ENCODE measurements at places on chromosomes 5 and 9.

- DNase-seq = no peak
Observed at GRCh38 chr9:32360983-32361673, 23.3 kb upstream of the ACO1 start.

DNA sequence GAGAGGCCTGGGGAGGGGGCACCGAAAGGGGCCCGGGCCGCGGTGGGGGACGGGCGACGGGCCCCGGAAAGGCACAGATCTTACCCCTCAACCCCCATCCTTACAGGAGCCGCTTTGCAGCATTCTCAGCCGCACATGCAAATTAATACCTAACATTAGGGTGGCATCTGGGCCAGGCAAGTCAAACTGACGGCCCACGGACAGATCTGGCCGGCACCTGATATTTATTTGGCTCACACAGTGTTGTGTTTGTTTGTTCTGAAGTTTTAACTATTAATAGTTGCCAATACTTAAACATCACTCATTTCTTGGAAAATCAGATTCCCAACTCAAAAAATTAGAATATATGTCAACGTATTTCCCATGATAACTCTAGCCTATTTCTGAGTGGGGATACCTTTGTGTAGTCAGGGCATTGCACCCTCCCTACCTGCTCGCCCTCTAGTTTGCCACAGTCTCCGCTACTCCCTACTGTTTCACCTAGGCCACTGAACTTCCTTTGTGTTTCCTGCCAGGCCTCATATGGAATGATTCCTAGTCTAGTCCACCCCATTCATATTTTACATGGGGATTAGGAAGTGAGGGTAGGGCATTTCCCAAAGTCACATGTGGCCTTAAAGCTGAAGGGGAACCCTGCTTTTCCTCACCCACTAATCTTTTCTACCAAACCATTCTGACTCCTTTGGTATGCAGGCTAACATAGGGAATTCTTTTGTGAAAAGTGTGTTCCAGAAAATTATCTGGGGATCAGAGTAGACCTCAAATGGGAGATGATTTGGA lies 71.9 kb upstream of the LARP1 start:
- peak; percentile 70 for DNase-seq

GRCh38 chr5:177430140-177430951 lies 3.9 kb downstream of the GRK6 start:
- DNase-seq = no peak

DNA sequence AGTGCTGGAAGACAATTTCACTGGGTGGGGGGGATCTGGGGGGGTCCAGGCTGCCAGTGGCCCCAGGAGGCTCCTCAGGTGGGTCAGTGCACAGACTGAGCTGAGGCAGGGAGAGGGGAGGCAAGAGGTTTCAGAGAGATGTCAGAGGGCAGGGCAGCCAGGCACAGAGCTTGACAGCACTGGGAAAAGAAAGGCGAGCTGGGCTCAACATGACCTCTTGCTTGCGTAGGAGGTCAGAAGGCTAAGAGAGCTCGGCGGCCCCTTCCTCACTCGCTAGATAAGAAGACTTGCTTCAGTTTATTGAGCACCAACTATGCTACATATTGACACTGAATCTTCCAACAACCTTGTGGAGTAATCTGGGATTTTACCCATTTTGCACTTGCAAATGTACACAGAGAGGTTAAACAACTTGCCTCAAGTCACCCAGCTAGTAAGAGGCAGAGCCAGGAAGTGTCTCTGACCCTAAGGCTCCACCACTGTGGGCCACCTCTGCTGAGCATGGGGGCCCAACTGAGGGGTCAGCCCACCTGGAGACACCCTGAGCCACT lies 3.5 kb downstream of the PDLIM7 start:
- DNase-seq = no peak

DNA sequence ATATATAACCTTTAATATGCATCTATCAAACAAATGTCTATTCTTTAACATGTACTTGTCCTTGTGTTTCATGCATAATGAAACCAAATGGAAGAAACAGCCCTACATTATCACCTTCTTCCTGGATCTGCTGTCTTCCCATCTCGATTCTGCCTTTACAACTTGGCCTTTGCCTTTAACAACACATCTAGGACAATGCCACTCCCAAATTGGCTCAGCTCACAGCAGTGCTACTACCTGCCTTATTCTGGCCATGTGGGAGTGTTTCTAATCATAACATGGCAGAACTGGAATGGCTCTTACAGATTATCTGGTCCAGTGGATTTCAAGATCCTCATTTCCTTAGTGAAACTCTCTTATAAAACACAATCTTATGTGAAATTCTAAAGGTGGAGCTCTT lies 176.5 kb downstream of the CARTPT start:
- DNase-seq = no peak

GRCh38 chr5:107359033-107359915 lies 311.5 kb downstream of the EFNA5 start:
- DNase-seq = no peak

DNA sequence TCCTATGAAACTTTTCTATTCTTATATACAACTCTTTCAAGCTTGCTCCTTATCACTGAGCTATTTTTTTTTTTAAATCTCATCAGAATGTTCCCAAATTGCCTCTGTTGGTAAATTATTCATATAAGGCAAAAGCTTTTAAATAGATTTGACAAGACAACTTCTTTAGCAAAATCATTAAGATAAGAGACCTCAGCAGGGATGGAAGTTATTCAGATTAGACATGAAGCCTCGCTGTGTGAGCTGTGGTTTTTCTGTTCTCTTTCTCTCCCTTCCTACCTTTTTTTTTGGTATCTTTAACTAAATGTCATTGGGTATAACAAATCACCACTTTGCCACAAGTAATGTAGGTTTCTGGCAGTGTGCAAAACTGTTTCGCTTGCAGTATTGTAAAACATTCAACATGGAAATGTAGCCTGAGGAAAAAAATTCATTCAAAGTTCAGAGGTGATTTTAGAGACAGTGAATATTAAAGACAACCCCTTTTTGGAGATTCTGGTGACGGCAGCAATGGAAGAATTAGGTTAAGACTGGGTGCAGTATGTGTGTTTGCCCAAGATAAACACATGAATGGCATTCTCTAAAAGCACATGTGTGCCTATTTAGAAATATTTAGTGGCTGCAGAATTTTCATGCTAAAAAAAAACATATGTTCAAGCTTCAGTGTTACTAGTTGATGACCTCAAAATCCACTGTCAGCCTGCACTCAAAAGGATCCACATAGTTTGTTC lies 467.1 kb downstream of the ZNF608 start:
- DNase-seq = no peak

DNA sequence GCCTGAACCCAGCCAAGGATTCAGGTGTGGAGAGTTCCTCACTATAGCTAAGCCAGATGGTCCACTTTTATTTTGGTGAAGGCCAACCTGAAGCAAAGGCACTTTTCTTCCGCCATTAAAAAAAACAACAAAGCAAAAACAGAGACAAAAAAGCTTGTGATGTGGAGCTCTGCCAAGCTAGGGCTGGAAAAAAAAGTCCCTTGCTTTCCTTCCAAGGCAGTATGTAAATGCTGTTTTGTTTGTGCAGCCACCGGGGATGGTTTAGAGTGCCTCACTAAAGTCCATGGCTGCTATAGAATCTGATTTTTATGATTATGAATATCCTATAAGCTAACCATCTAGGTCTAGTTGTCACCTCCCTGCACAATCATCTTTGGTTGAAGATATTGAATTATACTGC lies 14.9 kb downstream of the MEGF10 start:
- DNase-seq = no peak

DNA sequence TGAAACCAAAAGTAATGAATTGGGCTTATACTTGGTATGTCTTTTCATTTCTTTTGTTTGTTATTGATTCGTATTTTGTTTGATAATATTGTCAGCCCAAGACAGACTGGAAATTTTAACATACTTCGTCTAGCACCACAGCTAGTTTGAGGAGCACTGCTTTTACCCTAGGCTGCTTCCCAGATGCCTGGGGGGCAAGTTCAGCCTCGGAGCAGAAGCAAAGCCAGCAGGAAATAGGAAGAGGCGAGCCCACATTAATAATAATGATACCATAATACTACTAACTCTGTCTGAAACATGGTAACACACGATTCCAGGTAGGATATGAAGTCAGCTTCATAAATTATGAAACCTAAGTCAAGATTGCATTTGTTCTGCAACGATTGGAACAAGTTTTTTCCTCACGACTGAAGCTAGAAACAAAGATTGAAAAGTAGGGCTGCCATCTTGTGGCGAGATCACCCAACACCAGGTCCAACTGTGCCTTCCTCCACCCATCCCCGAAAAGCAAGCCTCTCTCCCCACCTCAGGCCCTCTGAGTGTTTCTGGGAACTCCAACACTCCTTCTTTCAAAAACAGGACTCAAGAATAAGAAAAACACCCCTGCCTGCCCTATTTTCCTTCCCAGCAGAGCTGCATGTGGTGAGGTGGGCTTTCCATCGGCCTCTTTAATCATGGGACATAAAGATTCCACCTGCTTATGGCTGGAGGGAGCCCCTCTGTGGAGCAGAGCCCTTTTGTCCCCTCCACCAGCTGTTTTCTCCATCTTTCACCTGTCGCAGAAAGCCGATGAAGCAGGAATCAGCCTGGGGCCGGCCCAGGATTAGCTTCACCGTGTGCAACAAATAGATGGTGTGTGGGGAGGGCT lies 236.4 kb downstream of the CAAP1 start:
- DNase-seq = no peak

DNA sequence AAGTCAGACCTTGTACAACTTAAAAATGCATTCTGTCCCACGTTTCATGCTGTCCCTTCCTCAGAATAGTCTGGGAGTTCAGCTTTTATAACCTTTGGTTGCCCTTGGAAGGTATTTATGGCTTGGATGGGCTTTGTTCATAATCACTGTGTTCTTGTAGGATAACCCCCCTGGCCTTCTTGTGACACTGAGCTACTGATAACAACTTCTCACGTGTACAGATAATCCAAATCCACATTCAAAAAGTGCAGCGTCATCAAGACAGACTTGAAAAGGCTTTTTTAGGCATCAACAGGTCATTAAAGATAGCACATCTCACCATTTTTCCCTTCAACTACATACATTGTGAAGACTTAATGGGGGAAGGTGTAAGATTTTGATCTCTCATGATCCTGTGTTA lies 42.0 kb downstream of the SLC1A3 start:
- DNase-seq = no peak

GRCh38 chr5:53323943-53324642 lies 156.3 kb upstream of the FST start:
- no peak for DNase-seq

DNA sequence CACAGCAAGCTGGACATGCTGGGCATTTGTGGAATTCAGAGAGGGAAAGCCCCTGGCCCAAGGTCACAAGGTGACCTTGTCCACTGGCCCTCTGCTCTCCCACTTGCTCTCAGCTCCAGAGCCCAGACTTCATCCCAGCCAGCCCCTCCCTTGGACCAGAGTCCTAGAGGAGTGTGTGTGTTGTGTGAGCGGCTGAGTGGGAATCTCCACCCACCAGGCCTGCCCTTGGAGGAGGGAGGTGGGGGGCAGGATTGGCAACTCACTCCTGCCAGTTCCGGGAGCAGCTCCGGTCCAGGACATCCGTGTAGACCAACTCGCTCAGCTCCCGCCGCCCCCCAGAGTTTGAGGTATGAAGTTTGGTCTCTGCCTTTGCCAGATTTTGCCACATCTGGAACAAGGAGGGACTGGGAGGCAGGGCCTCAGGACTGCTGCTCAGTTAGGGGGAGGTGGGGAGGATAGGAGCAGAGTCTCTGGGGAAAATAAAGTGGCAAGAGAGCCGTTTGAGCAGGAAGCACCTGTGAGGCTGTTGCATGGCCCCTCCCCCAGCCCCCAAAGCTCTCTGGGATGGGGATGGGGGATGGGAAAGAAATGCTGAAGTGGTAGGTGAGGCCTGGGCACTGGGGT lies 1.4 kb downstream of the MZB1 start:
- DNase-seq = peak; percentile 84

- no peak for DNase-seq
Observed at GRCh38 chr9:76634356-76635054, 129.7 kb upstream of the PCA3 start.

GRCh38 chr5:1363160-1363559 lies 18.3 kb upstream of the CLPTM1L start:
- DNase-seq = no peak

- DNase-seq = no peak
Observed at GRCh38 chr9:76729116-76729515, 35.1 kb upstream of the PCA3 start.

DNA sequence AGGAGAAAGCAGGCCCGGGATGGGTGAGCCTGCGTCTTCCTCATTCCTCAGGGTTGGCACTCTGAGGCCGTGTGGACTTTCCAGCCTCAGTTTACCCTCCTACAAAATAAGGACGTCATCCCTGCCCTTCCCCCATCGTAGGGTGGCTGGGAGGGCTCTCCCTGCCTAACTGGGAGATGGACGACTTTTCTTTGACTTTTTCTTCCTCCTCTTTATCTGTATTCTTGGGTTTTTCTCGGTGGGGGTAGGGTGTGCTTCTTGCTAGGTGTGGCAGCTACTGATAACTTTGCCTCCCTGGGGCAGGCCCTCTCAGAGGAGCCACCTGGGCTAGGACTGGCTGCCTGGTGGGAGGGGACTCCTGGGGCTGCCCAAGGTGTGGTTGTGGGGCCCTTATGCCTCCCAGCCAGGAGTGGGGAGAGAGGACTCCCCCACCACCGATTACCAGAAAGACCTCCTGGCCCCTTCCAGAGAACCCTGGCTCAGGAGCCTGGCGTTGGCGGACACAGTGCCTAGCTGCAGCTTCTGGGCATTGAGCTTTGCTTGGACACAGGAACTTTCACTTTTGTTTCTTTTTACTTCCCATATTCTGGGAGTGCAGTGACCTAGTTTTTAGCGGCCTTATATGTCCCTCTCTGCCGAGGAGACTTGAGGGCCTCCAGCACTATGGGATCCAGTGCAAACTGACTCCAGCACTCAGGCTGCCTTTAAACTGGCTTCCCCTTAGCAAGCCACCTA lies 6.1 kb downstream of the GLIPR2 start:
- no peak for DNase-seq

GRCh38 chr9:11199335-11199734 lies 586.5 kb upstream of the PTPRD start:
- no peak for DNase-seq

DNA sequence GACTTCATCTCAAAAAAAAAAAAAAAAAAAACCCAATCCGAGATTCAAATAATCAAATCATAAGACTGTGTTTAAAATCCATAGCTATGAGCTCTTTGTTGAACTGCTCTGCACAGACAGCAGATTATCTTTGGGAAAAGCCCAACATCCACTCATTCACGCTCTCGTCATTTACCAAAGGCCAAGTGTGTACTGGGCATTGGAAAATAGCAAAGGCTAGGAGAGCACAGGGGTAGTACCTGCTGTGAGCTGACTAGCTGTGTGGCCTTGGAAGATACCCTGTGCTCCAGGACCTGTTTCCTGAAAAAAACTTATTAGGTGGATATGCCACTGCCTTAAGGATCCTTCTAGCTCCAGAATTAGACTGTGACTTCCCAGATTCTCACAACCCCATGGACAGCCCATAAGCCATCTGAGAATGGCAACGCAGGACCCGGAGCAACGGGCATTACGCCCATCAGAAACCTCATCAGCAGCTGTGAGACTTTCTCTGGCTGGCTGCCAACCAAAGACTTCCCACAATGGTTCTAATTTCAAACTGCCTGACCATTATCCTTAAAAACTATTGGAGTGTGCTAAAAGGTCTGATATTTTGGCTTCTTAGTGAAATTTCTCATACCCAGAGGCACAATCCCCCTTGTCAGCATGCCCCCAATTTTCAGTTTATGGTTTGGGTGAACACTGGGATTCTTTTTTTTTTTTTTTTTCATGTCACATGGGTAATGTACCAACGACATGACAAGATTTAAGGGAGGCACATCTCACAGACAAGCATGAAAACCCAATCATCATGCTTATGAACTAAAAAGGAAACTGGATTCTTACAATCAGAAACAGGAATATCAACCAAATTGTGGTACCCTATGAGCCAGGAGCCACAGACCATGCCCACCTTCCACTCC lies 16.8 kb downstream of the SERINC5 start:
- no peak for DNase-seq

GRCh38 chr9:71549023-71549422 lies 219.3 kb downstream of the CEMIP2 start:
- DNase-seq = peak; percentile 27

Data from germinal center (tissue), 1 donor.